ENCODE measurements at places on chromosomes 4 and X.

GRCh38 chr4:2424581-2424980 lies 5.8 kb downstream of the CFAP99 start:
- DNase-seq: no peak

DNA sequence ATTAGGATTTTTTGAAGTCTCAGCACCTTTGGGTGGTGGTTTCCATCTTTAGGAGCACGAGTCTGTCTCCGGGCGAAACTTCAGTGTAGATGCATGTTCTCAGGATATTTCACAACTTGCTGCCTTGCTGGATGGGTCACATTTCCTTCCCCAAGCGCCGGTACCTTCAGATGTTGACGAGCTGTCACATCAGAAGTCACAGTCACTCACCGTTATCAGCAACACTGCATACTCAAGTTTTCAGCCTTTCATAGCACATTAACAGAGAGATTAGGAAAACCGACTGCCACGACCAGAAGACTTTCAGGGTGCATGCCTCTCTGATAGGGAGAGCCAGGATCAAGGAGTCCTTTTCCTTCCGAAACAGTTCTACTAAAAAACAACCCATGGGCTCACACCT lies 77.8 kb downstream of the SHROOM2 start:
- no peak for DNase-seq

DNA sequence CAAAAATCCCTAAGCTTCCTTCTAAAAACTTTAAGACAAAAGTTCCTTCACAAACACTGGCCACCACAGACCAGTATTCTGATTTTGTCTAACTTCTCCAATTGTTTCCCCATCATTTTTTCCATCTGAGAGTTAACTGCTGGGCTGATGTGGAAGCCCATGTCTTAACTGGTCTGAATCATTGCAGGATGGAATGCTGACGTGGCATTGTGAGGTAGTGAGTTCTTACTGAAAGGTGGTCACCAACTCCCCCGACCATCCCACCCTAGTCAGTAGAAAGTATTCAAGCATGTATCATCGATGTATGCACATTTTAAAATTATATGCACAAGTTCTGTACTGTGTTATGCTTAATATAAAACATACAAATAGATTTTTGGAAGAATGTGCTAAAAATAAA lies 99.1 kb upstream of the SMIM10 start:
- no peak for DNase-seq

- no peak for DNase-seq
These were observed 46.1 kb downstream of the ARHGAP24 start for GRCh38 chr4:85520765-85521749.
